ENCODE measurements at places on chromosomes 7 and 10. TPM values are rescaled to one million over a fixed set of nuclear protein-coding genes. Genes with fewer than 3 reads are reported as not detected.

DNA sequence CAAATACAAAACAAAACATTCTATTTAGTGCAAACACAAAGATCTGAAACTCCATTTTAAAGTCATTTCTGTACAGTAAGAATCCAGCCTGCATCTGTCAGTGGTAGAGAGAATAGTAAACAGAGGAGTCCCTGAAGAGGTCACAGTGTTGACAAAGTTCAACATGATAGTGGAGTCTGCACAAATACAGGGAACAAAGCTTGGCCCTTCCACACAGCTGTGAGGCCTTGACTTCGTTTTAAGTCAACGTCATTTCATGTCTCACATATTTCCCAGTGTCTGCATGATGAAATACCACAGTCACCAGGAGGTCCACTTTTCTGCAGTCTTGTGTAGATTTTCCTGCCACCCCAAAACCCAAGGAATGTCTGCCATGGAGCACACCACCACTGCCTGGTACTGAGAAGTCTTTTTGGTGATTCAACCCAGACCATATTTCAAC lies 33.0 kb downstream of the CYP26A1 start:
- no peak for DNase-seq

GALNT17 gene
- total RNA-seq = not detected

DNA sequence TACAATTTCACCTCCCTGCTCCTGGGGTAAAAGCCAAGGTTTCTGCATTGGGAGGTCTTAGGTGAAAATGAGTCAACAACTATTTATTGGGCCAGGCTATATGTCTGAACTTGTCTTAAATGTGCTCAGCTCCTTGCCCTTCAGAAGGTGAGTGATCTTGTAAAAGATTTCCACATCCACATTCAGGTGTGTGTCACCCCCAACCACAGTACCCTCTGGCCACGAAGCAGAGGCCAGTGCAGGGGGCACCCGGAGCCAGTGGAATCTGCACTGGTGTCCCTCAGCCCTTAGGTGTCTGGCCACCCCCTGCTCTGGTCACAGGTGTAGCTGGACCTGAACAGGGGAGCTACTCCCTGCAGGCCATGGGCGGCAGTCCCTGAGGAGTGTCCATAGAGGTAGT lies 198.5 kb downstream of the PAXIP1 start:
- no peak for DNase-seq

DNA sequence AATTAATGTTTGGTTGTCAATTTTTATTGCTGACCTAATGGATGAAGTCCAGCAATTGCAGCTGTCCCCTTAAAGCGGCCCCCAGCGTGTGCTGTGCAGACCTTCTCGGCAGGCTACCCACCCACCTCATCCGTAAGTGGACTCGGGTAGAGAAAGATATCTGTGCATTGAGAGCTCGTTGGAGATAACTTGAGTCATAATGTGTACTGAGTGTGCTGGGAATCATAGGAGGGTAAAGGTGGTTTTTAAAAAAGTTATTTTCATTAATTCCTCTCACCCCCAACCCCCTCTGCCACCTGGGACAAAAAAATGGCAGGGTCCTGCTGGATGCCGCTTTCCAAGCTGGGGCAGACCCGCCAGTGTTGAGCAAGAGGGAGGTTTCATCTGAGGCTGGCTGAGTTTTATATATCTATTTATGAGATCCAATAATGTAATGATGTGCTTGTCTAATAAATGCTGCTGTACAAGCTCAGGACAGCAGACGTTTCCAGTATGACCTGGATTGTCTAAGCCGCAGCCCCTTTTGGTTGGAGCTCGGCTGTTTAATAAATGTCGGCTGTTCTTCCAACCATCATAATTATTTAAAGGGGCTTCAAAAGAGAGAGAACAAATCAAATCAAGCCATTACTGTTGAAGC lies 119.1 kb downstream of the NKX6-2 start:
- DNase-seq = no peak

CTBP2 gene
- total RNA-seq = 0.48 TPM

DNA sequence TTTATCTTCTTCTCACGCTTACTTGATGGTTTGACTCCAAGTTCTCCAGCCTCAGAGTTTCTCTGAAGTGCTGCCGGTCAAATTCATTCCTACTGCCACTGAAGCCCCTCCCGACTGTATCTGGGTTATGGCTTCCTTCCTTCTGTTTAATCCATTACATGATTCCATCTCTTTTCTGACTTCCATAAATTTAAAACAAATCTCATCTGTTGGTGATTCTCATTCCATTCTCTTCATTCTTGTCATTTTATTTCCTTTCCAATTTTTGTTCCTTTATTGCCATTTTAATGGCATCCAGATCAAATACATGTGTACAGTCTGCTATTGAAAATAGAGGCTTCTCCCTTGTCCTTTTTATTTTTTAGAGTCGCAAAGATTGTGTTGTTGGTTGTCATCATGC lies 25.4 kb upstream of the HIBADH start:
- DNase-seq = no peak

FFAR4 gene
- total RNA-seq = not detected

DNA sequence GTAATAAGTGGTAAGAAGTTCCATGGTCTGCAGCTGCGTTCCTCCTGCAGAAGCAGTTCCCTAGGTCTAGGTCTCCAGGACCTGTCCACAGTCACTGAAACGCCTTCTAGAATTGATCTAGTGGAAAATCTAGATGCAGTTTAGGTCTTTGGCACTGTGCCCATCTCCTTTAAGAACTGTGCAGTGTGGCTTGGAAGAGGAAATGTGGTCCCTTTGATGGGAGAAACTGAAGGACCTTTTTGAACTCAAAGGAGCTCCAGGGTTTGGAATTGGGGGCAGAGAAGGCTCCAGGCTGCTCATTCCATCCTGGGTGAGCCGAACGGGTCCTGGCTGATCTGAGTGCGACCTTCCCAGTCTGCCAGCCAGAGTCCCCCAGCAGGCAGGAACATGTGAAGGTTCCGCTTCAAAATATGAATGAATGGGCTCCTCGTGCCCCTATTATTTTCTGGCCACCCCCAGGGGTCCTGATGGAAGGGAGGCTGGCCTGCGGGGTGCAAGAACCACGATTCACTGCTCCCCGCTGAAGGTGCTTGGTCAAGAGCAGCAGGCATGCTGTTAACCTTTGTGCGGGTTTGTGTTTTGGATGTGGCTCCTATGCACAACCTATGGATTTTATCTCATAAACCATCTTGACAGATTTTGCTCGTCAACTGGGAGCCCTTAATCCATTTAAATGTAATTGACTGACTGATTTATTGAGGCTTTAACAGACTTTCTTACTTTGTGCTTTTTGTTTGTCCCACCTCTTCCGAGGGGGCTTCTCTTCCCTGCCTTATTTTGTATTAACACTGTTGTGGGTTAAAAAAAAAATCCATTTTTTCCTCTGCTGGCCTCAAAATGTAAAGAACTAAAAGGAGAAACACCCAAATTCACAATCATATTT lies 36.7 kb downstream of the ZNF467 start:
- no peak for DNase-seq

PALS2 gene
- total RNA-seq = 30.6 TPM

DNA sequence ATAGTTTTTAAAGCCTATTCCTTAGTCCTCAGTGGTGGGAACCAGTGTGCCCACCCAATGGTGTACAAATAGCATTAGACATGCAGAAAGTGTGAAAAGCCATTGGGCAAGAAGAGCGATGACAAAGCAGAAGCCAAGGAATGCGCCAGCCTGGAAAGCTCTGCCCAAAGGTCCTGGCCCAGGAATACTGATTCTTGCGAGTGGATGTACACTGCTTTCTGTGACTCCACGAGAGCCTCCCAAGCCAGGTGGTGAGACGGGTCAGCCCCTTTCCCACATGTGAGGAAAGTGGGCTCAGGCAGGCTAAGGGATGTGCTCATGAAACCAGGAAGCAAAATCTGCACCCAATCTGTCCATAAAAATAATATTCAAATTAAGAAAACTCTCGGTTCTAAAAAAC lies 106.6 kb downstream of the ADCY1 start:
- DNase-seq = no peak
